ENCODE measurements at places on chromosomes 12 and 14.

DNA sequence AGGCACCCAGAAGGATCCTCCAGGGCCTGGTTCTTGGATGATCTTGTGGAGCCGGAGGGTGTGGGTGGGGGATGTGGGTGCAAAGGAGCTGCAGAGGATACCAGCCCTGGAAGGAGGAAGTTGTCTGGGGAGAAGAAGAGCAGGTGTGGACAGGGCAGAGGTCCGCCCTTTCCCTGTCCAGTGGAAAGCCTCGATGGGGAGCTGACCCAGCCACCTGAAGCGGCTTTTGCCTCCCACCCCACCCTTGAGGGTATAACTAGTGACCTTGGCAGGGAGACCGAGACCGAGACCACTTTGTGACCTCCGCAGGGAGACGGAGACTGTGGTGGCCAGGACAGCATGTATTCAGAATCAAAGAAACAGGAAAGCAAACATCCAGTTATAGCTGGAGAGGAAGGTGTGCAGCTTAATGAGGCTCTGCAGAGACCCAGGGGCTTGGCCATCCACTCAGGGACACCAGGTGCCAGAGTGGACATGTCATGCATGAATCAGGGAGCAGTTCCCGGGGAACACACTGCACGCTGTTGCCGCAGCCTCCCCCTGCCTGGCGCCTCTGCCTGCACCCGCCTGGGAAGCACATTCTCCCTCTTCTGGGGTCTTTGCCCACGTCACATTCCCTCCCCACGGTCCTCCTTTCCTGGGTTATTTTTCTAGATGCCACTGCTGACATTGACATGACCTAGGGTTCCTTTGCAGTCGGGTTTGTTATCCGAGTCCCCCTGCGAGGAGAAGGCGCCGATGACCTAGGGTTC, 87.7 kb downstream of the ADGRD1 start:
- no peak for DNase-seq

DNA sequence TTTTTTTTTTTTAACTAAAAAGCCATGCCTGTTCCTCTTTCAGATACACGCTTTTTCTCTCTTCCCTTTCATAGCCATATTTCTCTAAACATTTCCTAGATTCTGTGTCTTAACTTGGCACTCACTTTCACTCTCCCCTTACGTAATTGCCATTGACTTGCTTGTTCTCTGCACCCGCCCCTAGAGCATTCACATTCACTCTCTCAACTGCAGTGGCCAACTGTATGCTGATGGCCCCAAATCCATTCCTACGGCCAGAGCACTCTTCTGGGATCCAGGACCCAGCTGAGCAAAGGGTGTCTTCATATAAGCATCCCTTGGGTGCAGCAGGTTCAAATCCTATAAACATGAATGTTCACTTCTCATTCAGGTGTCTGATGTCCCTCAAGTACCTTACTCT, 59.5 kb downstream of the CKB start:
- no peak for DNase-seq

- no peak for DNase-seq
Observed at GRCh38 chr12:50102646-50103309, 1.0 kb upstream of the GPD1 start.

DNA sequence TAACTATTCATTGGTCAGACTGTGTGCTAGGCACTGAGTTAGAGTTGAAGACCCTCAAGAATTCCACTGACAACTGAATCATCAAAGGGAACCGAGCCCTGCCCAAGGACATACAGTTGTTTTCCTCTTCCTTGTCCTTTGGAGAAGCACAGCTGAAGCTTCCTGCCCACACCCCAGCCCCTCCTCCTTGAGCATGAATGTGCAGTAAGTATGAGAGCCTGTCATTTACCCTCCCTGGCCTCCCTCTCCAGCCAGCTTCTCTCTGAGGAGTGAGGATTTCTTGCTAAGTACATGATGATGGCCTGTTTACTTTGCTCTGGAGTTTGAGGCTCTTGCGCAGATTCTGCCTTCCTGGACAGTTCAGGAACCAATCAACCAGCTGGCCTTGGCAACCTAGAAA, 235.2 kb downstream of the CACNA1C start:
- DNase-seq = peak; percentile 73

- DNase-seq = no peak
Observed at GRCh38 chr12:109697877-109698468, 15.7 kb upstream of the FAM222A start.

- DNase-seq = no peak
Observed at GRCh38 chr12:114257687-114258086, 148.3 kb downstream of the TBX5 start.

DNA sequence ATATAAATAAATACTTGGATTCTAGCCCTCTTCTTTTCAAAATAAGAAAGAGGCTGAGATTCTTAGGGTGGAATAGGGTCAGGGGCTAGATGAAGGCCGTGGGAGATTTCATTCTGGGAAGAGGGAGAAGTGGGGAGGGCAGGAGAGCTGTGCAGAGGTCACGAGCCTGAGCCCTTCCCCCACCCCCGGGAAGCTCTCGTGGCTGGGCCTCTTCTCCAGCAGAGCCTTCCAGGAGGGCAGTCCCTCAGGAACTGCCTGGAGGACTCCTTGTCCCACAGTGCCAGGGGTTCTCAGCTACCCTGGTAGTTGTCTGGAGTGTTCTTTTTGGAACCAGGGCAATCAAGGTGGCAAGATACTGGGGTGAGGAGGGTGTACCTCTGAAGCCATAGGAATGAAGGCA, 94.0 kb downstream of the ESR2 start:
- no peak for DNase-seq

DNA sequence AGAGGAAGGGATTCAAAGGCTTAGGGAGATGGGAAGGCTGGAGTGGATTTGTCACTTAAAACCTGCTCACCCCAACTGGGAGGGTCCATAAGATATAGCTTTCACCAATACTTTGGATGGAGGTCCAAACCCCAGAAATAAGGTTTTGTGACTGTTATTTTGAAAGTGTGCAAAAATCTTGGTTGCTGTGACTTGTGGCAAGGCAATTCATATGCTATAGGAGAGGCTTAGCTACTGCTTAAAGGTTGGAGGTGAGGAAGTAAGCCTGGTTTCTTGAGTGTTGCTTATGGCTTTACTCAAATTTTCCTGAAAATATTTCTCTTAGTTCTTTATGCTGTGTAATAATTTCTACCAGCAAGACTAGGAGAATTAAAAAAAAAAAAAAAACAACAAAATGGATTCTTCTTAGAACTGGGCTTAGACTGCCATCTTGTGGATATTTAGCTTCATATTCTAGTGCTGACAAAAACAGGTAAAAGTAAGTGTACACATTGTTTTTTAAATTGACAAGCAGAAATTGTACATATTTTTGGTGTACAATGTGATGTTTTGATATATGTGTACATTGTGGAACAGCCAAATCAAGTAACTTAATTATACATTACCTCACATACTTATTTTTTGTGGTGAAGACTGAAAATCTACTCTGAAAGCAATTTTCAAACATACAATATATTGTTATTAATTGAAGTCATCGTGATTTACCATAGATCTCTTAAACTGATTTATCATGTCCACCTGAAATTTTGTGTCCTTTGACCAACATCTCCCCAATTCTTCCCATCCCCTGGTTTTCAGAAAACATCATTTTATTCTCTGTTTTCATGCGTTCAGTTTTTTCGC, 23.0 kb downstream of the PDE6H start:
- peak; percentile 89 for DNase-seq

GRCh38 chr12:51970904-51971646, 19.6 kb downstream of the ACVR1B start:
- peak; percentile 63 for DNase-seq

GRCh38 chr14:21734457-21735074, 60.9 kb upstream of the OR4E1 start:
- peak; percentile 58 for DNase-seq

GRCh38 chr14:55121628-55122439, 7.2 kb upstream of the LGALS3 start:
- DNase-seq = no peak

DNA sequence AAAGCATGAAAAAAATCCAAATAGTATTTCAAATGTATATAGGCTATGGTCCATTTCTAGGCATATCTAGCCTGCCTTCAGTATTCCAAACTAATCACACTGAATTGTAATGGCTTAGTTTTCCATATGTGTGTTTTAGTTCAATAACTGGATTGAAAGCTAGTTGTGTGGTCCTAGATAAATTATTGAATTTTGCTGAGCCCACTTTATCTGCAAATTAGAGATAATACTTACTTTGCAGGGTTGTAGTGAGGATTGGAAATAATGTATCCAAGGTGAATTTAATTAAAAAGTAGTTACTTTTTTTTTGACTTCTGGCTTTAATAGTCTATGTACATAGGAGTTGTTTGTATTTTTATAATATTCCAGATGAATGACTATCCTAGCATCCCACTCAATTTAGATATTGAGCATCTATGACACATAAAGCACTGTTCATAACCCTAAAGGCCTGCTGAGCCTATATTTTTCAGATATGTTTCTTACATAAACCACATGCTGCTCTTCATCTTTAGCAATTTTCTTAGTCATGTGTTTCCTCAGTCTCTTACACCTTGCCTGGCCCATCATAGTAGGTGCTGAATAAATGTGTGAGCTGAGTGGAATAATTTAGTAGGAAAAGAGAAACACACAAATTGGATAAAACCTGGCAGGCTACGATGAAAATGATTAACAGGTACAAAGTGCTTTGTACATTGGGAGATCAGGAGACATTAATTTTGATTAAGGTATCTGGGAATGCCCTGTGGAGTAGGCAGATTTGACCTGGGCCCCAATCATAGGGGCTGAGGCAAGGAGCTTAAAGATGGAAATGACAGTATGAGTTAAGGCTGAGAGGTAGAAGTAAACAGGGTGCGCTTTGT, 1.1 kb upstream of the ATP23 start:
- no peak for DNase-seq

GRCh38 chr12:100528471-100529127, 44.9 kb upstream of the GAS2L3 start:
- DNase-seq = no peak

DNA sequence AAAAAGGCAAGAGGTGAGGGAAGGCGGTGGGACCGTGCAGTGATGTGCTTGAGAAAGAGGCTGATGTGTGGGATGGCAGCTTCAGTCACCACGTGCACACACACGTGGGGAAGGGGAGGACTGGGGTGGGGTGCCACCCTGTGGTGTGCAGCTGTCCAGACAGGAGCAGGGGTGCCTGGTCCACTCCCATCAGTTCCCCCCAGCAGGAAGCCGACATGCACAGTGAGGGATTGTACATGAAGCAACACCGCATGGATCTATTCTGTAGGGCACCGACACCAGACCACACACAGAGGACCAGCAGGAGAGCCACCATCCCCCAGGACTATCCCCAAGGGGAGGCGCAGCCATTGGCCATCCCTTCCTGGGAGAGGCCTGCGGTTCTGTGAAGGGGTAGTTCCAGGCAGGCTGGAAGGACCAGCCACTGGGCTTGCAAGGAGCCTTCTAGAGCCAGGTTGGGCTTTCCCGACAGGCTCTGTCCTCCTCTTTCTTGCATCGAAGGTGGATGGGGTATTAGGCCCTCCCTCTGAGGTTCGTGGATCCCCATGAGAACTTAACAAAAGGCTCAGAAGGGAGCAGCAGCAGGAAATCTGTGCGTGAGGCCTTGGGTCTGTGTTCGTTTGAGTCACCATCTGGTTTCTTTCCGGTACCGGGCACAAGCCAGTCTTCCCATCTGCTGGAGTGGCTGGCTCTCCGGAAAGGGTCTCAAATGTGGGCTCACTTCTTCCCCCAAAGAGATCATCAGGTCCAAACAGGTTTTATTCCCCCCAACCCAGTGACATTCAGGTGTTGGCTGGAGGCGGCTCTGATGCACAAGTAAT, 59.8 kb downstream of the PLEKHG3 start:
- peak; percentile 46 for DNase-seq

- DNase-seq = no peak
Observed at GRCh38 chr14:93099196-93099595, 16.5 kb downstream of the ITPK1 start.

- DNase-seq = no peak
Observed at GRCh38 chr12:101703487-101703886, 6.0 kb downstream of the CHPT1 start.

DNA sequence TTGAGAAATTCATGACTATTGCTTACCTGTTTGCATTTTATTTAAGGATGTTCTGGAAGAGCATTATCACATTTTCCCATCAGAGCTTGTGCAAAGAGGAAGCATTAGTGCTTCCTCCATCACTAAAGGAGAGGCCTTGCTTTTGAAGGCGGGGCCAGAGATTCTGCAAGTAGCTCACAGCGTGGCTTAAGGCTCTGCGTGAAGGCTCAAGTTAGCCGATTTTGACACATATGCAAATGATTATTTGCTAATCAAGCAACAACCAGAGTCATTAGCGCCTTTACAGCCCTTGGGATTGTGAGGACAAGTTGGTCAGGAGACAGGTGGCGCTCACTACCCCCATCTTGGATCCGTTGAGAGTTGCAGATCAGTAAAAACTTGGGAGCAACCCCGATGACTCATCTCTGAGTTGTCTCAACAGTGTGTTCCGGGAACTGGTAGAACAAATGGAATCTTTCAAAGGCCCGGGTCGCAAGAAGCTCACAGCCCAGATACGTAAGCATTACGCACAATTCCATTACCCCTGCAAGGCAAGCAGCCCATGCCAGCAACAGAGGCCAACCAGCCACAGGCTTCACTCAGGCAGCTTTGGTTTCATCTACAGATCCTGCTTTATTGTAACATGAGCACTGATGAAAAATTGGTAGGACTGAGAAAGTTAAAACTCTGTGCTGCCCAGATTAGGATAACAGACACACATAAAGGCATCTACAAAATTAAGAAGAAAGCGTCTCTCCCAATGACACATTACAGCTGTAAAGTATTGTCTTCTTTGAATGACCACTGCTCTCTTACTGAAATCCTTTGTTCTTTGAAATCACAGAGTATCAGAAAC, 34.9 kb upstream of the SPTSSA start:
- DNase-seq = peak; percentile 100

DNA sequence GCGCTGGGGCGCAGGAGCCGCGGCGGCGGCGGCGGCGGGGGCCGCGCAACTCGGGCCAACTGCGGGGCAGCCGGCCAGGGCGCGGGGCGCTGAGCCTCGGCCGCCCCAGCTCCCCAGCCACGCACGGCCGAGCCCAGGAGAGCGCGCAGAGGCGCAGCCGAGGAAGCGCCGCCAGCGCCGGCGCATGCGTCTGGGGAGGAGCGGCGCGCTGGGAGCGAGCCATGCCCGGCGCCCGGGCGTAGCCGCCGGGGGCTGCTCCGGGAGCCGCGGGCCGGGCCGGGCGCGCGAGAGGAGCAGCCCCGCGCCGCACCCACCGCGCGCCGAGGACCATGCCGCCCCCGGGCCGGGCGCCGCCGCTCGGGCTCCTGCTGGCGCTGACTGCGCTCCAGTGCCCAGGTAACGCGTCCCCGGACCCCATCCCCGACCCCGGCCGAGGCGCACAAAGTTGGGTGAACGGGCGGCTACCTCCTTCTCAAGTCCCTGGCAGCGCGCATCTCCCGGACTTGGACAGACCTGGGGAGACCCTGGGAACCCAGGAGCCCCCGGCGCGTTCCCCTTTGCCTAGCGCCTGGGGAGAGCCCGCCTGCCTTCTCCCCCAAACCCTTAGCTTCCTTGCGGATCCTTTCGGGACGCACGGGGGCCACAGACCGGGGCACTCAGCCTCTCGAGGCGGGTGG, 121.4 kb downstream of the AACS start:
- DNase-seq = peak; percentile 32

All from choroid plexus epithelial cell (primary cell).